HT1080 (cell line): ENCODE measurements at places on chromosomes 11 and 22. TPM values are rescaled to one million over a fixed set of nuclear protein-coding genes. Genes with fewer than 3 reads are reported as not detected.

The RBMXL2 gene
- total RNA-seq: not detected in 2 replicates

The HBG1 gene
- 0.31 TPM in 1 of 2 replicates, not detected in the other for total RNA-seq

The OR52E8 gene
- not detected in 2 replicates for total RNA-seq

The CD3G gene
- not detected in 2 replicates for total RNA-seq
